ENCODE measurements at places on chromosomes 3 and 15.

DNA sequence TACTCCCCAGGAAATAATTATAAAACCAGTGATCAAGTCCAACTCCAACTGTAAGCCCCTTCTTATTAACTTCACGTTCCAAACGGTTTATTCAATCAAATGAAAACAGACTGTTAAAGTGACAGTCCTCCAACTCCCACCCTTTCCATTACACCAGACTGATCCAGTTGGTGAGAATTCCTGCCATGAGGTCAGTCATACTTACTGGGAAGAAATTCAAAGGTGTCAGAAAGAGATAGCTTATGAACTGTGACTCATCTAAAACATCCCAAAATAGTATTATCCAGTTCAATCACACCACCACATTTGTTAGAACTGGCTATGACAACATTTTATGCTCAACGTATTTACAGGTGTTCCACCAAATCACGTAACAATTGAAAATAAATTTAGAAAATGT is 19.5 kb downstream of the SMARCC1 start:
- no peak for DNase-seq

GRCh38 chr3:58025837-58026569 is 17.8 kb downstream of the FLNB start:
- no peak for DNase-seq

- no peak for DNase-seq
These were observed 308.9 kb upstream of the TMCO5A start for GRCh38 chr15:37625576-37625975.

DNA sequence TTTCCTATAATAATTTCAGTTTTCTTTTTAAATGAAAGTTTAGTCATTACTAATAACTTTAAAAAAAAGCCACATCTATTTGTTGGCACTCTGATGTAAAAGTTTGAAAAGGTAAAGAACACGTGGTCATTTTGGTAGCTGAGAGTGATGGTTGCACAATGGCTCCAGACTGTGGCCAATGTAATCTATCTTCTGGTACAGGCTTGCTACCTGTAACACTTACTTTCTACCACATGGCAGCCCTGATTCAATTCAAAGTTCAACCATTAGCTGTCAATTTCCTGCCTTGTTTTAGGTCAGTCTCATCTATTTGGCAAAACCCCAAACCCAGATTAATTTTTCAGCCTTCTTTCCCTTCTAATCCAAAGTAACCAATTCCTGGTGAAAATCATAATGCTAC is 126.1 kb downstream of the TUSC7 start:
- no peak for DNase-seq

All from MV-4-11 (cell line).